ENCODE measurements at places on chromosomes 4 and X.

- no peak for DNase-seq
These were observed 29.1 kb downstream of the SPACA5 start for GRCh38 chrX:48035891-48036290.

DNA sequence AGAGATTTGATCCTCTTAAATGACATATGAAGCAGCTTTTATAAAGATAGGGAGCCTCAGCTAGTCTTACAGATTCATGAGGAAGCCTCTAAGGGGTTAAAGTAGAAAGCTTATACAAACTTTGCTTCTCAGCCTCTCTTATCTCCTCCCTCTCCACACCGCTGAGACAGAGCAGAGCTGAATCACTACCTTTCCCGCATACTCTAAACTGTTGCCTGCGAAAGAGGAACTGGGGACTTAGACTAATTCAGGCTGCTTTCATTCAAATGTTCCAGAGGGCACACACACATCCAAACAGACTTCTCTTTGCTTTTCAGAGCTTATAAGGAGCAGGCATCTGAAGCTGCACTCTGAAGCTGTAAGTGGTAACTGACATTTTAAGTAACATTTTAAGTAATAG is at the start of gene SERTM2:
TSS of gene SERTM2 (plus strand) at position 169 of the 400 bp plus-strand sequence. CDS start 7,213 bp downstream, outside the sequence.
- no peak for DNase-seq

- DNase-seq: no peak
These were observed 501.3 kb upstream of the DIAPH2 start for GRCh38 chrX:96183391-96183790.

- DNase-seq: no peak
These were observed 368.0 kb downstream of the GBA3 start for GRCh38 chr4:23060776-23061175.

- no peak for DNase-seq
These were observed 7.6 kb downstream of the MED14 start for GRCh38 chrX:40727581-40728252.

DNA sequence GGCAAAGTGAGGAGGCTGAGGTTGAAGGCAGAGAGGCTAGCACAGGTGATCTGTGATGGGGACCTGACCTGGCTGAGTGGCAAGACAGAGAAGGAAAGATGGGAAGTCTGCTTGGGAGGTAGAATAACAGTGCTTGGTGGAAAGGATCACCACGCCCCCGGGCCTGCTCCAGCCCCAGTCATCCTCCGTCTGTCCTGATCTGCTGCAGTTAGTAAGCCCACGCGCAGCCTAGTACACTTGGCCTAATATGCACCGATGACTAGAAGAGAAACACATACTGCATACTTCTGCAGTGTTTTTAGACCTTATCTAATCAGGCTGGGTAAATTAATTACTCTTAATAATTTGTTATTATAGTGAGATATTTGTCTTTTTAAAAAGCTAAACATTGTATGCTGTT is 103.7 kb upstream of the KLF3 start:
- DNase-seq: no peak

DNA sequence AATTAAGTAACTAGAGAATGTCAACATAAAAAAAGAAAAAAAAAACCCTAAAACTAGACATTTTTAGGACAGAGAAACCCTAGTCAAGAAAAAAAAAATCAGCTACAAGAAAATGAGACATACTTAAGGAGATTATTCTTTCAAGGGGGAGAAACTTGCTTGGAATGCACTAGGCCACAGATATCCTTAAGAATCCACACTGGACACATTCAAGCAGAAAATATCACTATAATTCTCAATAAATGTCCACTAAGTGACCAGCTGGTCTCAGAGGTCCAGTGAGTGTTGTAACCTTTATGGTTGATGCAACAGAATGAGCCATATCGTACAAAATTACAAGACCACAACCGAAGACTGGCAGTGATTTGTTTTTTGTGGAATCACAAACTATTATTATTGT is 15.6 kb upstream of the IBSP start:
- DNase-seq: no peak

- no peak for DNase-seq
These were observed 149.4 kb downstream of the PDGFRA start for GRCh38 chr4:54378461-54378860.

- DNase-seq: no peak
These were observed 155.5 kb downstream of the SLC7A11 start for GRCh38 chr4:138086611-138087041.

GRCh38 chr4:38559374-38559773 is 104.6 kb upstream of the KLF3 start:
- no peak for DNase-seq

GRCh38 chr4:24557026-24558025 is 27.0 kb downstream of the DHX15 start:
- DNase-seq: no peak

GRCh38 chr4:113059449-113060182 is 10.2 kb downstream of the ANK2 start:
- DNase-seq: no peak

DNA sequence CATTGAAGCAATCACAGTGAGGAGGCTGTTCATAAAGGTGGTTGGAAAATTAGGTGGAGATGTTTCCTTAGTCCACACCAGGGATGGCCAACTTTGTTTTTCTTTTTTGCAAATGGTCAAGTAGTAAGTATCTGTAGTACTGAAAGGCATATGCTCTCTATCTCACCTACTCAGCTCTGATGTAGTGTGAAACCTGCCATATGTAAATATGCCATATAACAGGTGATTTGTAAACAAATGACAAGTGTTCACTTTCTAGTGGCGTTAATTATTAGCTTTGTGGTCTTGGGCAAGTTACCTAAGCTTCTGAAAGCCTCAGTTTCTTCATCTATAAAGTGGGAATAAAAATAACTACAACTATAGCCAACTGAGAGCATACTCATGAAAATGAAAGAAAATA is 421.4 kb upstream of the LCORL start:
- no peak for DNase-seq

- DNase-seq: no peak
These were observed 51.7 kb downstream of the PIR start for GRCh38 chrX:15441464-15441863.

GRCh38 chr4:52619591-52619931 is 39.5 kb downstream of the USP46 start:
- no peak for DNase-seq

DNA sequence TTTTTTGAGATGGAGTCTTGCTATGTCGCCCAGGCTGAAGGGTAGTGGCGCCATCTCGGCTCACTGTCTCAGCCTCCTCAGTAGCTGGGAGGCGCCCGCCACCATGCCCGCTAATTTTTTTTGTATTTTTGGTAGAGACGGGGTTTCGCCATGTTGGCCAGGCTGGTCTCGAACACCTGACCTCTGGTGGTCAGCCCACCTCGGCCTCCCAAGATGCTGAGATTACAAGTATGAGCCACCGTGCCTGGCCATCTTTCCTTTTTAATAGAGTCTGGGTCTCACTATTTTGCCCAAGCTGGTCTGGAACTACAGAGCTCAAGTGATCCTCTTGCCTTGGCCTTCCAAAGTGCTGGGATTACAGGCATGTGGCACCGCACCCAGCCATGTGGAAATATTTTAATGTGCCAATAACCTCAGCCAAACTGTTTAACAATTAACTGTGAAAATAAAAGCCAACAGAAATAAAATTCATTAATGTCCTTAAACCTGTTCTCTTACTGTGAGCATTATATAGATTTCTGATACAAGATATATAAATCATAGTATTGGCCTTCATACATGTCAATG is 16.3 kb downstream of the PDS5A start:
- no peak for DNase-seq
